Stimulated activated CD8-positive, alpha-beta memory T cell treated with anti-CD3 and anti-CD28 coated beads, Interleukin-4, amount 100 ng/mL, for 1 hour (primary cell): ENCODE measurements at places on chromosomes 12 and 14.

DNA sequence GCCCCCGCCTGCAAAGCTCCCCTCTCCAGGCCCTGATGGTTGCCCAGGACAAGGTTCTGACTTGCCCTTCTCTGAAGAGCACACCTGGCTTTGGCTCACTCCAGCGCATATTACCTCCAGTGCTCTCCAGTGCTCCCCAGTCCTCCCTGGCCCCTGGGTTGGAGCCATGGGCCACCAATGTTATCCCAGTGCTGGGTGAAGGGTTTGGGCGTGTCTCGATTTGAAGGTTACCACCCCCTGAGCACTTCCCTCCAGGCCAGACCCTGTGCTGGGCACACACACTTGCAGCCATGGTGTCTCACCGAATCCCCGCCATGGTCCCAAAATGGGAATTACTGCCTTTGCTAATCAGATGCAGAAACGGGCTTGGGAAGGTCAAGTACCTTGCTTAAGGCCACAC lies 11.1 kb downstream of the RITA1 start:
- DNase-seq: no peak

DNA sequence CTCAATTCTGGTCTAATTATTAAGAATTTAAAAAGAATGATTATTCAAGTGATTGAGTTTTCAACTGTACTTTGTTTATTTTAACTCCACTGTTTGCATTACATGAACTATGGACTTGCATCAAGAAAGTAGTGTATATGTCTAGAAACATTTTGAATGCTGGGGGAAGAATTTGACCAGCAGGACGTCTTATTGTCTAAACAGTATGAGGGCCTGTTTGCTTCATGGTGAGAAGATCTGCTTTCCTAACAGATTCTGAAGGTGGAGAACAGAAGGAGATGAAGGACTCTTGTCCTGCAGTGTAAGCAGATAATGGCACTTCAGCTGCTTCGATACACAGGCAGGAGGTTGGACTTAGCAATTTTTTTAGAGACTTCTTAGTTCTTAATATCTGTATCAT lies 176.0 kb downstream of the DACT1 start:
- DNase-seq: no peak

GRCh38 chr12:32379667-32380066 lies 19.7 kb upstream of the FGD4 start:
- no peak for DNase-seq

- no peak for DNase-seq
Observed at GRCh38 chr12:118964988-118965387, 16.4 kb upstream of the SRRM4 start.

- DNase-seq: no peak
Observed at GRCh38 chr14:96039633-96040311, 610 bp downstream of the C14orf132 start.

DNA sequence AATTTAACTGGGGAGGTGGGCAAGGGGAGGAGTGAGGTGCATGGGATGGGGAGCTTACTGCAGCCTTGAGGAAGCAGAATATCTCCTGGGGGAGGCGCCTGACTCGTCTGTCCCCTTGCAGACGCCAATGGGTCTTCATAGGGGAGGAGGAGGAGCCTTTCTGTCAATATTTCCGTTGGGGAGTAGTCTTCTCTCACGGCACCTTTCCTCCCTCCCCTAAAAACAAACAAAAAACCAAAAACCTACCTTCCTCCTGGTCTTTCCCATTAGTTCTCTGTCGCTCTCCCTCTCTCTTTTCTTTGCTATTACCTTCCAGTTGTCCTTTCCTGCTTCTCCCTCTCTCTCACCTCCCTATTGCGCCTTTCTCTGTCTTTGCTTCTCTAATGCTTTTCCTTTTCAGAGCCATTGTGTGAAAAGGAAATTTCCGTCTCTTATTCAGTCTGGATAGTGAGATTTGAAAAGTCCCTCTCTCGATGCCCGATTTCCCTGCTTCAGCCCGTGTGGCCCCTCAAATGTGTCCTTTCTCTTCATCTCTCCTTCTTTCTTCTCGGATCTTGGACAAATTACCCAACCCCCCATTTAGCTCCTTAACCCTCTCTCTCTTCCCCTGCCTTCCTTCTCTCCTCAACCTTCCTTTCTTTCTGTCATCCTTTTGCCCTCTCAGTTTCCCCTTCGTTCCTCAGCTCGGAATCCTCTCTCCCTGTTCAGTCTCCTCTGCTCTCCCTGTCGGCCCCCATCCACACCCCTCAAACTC lies 5.9 kb downstream of the GPR84 start:
- DNase-seq: no peak

DNA sequence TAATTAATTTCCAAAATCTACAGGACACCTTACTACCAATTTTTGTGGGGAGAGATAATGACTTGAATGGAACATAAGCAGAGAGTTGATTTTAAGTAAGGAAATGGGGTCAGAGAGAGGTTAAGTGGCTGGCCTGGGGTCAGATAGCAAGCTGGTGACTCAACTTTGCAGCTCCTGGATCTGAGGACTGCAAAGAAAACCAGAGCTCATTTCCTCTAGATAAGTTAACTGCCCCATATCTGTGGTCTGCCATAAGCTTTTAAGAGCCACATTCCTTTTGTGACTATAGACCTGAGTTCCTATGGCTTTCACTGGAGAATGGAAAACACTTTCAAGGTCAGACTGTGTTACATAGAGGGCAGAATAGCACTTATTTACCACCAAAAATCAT lies 201.2 kb upstream of the PRICKLE1 start:
- no peak for DNase-seq
